Effector memory CD4-positive, alpha-beta T cell (primary cell): ENCODE measurements at places on chromosomes 11 and 22.
A peak's percentile ranks its signal among the peaks of the same experiment; 100 is the strongest.

GRCh38 chr11:103889679-103890078 lies 146.8 kb upstream of the DDI1 start:
- no peak for DNase-seq
- no peaks in the 10 kb centered on the region for H3K36me3 ChIP-seq
- no peaks in the 10 kb centered on the region for H3K27me3 ChIP-seq
- H3K27ac ChIP-seq = no peak overlapping the region
- H3K4me1 ChIP-seq = no peaks in the 10 kb centered on the region

DNA sequence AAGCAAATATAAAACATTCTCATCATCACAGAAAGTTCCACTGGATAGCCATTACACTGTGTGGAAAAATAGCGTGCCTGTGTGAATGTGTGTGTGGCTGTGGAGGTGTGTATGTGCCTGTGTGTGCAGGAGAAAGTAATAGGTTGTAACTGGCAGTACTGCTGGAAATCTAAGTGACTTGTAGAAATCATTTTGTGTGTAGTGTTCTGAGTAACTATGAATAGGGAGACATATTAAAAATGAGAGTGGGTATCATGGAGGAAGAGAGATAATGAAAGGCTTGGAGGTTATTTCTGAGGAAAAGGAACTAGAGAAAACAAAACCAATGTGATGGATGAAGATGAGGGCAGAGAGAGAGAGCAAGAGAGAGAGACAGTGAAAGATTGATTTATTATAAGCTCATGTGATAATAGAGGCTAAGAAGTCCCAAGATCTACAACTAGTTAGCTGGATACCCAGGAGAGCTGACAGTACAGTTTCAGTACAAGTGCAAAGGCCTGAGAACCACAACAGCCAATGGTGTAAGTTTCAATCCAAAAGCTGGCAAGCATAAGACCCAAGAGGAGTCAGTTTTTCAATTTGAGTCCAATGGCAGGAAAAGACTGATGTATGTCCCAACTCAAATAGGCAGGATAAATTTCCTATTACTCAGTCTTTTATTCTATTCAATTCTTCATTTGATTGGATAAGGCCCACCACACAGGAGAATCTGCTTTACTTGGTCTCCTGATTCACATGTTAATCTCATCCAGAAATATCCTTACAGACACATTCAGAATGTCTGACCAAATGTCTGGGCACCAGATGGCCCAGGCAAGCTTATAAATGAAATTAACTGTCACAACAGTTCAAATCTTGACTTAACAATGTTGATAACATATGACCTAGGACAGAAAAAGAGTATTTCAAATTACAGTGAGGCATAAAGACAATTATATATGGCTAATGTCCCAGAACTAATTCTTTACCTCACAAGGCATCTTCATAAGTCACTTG lies 14.9 kb downstream of the KBTBD3 start:
- no peaks in the 10 kb centered on the region for H3K36me3 ChIP-seq
- H3K27ac ChIP-seq = no peak overlapping the region
- no peak overlapping the region for H3K4me3 ChIP-seq
- no peaks in the 10 kb centered on the region for H3K27me3 ChIP-seq

DNA sequence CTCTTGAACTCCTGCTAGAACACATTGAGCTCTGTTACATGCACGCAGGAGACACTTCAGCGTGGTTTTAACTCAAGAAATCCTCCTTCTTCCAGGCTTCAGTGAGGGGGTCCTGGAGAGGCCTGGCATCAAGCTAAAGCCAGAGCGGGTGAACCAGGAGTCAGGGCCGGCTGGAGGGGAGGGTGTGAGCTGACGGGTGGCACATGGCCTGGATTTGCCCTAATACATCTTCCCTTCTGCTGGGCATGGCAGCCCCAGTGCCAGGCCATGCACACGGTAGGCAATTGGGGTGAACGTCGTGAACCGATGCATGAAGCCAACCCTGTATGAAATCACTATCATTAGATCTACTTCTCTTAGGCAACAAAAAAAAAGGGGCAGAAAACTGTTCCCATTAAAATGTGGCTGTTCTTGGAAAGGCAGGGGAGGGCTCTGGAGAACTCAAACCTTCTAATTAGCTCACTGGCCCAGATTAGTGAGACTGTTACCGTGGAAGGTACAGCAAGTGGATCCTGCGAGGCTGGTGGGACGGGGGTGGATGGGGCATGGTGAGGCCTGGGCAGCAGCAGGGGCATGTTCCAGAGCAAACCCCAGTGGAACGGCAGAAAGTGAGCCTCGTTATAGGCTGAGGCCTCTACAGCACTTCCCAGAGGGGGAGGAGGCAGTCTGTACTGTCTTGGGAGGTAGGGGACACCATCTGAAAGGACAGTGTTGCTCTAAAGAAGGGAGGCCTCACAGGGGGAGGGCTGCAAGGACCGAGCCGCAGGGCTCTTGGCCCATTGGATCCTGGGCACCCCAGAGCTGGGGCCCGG lies 10.6 kb downstream of the IFT27 start:
- no peaks in the 10 kb centered on the region for H3K36me3 ChIP-seq
- H3K4me1 ChIP-seq = no peaks in the 10 kb centered on the region
- no peak overlapping the region for H3K27ac ChIP-seq
- no peak overlapping the region for H3K4me3 ChIP-seq
- H3K27me3 ChIP-seq = no peaks in the 10 kb centered on the region

GRCh38 chr11:72575533-72576242 lies 98.5 kb downstream of the PDE2A start:
- H3K4me1 ChIP-seq = peaks cover 2% of the 10 kb centered on the region
- no peak overlapping the region for H3K4me3 ChIP-seq
- H3K27ac ChIP-seq = no peak overlapping the region
- DNase-seq = no peak

- no peak for DNase-seq
- H3K27ac ChIP-seq = no peak overlapping the region
- H3K4me1 ChIP-seq = peaks cover 16% of the 10 kb centered on the region
- H3K36me3 ChIP-seq = no peaks in the 10 kb centered on the region
- no peak overlapping the region for H3K4me3 ChIP-seq
These were observed 893 bp upstream of the SCN4B start for GRCh38 chr11:118153516-118153915.

- no peak for DNase-seq
- H3K27ac ChIP-seq = no peak overlapping the region
- H3K4me3 ChIP-seq = no peak overlapping the region
- peaks cover 3% of the 10 kb centered on the region for H3K36me3 ChIP-seq
- H3K27me3 ChIP-seq = no peaks in the 10 kb centered on the region
- no peaks in the 10 kb centered on the region for H3K4me1 ChIP-seq
These were observed 75.7 kb downstream of the DEPDC5 start for GRCh38 chr22:31829505-31829904.

- H3K27ac ChIP-seq = peak overlapping the region; percentile 56
- no peaks in the 10 kb centered on the region for H3K36me3 ChIP-seq
- DNase-seq = no peak
- no peaks in the 10 kb centered on the region for H3K27me3 ChIP-seq
- peaks cover 42% of the 10 kb centered on the region for H3K4me1 ChIP-seq
- H3K4me3 ChIP-seq = peak overlapping the region; percentile 33
These were observed 899 bp upstream of the KLHDC7B start for GRCh38 chr22:50544746-50545253.

- H3K4me3 ChIP-seq = no peak overlapping the region
- no peak for DNase-seq
- H3K4me1 ChIP-seq = no peaks in the 10 kb centered on the region
These were observed 43.3 kb upstream of the EP300 start for GRCh38 chr22:41048791-41049717.

DNA sequence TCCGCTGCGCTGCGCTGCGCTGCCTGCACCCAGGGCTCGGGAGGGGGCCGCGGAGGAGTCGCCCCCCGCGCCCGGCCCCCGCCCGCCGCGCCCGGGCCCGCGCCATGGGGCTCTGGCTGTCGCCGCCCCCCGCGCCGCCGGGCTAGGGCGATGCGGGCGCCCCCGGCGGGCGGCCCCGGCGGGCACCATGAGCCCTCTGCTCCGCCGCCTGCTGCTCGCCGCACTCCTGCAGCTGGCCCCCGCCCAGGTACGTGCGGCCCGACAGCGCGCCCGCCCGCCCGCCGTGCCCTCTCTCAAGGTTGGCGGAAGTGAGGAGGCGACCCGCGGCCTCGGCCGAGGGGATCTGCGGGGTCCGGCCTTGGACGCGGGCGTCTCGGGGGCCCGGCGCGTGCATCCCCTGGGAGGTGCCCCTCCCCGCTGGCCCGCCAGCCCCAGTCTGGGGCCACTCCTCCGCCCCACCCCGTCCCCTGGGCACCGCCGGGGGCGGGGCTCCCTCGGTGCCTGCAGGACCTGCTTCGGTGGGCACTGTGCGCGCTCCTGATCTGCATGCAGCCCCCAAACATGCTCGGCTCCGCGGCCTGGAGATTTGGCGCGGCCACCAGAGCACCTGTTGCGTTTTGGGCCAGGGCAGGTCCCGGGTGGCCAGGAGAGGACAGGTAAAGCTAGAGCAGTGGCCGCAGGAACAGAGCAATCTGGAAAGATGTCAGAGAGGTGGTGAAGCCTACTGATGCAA lies 429 bp downstream of the VEGFB start:
- H3K4me1 ChIP-seq = peaks cover 27% of the 10 kb centered on the region
- no peaks in the 10 kb centered on the region for H3K27me3 ChIP-seq
- H3K27ac ChIP-seq = peak overlapping the region; percentile 60
- H3K4me3 ChIP-seq = peak overlapping the region; percentile 68
- H3K36me3 ChIP-seq = no peaks in the 10 kb centered on the region

DNA sequence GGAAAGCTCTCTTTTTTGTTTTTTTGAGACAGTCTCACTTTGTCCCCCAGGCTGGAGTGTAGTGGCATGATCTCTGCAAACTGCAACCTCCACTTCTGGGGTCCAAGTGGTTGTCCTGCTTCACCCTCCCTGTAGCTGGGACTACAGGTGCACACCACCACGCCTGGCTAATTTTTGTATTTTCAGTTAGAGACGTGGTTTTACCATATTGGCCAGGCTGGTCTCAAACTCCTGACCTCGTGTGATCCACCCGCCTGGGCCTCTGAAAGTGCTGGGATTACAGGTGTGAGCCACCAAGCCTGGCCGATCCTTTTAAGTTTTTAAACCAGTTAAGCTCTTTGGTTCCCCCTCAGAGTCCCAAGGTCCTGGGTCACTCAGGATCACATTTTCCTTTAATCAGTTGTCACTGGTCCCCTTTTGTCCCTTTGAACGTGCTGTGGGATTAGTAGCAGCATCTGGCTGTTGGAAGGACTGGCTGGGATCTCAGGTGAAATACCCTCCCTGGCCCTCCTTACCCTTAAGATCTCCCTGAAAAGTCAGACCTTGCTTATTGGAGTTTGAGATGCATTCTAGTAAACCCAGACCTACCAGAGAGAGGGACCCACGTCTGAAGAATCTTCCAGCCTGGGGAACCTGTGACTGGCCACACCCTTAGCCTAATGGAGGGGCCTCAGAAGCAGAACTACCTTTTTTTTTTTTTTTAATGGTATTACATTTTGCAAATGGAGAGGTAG lies 8.1 kb downstream of the MALAT1 start:
- peak overlapping the region; percentile 65 for H3K27ac ChIP-seq
- peaks cover 37% of the 10 kb centered on the region for H3K4me1 ChIP-seq
- H3K27me3 ChIP-seq = no peaks in the 10 kb centered on the region
- H3K36me3 ChIP-seq = peaks cover 43% of the 10 kb centered on the region

DNA sequence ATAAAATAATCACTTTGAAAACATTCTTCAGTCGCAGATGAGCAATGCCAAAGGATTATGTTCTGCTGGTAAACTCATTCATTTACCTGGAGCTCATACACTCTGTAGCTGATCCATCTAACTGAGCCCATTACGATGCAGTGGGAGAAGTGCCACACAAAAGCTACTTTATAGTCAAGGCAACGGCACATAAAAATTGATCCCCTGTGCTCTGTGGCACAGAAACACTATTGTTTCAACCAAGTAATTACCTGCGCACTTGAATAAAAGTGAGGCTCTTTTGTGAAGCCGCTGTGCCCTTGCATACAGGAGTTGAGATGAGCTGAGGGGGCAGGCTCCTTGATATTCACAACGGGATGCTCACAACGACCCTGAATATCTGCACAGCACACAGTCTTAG lies 7.2 kb downstream of the DKK3 start:
- peaks cover 3% of the 10 kb centered on the region for H3K27me3 ChIP-seq
- H3K36me3 ChIP-seq = no peaks in the 10 kb centered on the region
- H3K4me1 ChIP-seq = no peaks in the 10 kb centered on the region
- no peak overlapping the region for H3K4me3 ChIP-seq

GRCh38 chr22:24398409-24398808 lies 29.0 kb upstream of the ADORA2A start:
- H3K27ac ChIP-seq = no peak overlapping the region
- H3K36me3 ChIP-seq = peaks cover 3% of the 10 kb centered on the region
- no peaks in the 10 kb centered on the region for H3K27me3 ChIP-seq
- no peak for DNase-seq
- no peak overlapping the region for H3K4me3 ChIP-seq

DNA sequence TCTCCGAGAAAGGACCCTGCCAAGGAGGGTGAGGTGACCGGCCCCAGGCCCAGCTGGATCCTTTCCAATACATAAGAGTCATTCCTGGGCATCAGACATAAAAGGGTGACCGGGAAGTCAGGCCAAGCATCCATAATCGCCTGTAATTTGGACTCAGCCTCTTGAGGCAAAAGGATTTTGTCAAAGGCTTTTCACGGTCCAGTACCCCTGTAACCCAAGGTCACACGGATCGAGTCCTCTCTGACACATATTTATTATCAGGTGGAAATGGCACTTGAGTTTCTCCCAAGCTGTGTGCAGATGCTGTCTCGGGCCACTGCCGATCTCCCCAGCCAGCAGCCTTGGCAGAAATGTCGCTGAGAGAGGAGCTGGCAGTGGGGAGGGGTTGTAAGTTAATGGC lies 556.5 kb downstream of the MN1 start:
- no peak for DNase-seq
- no peaks in the 10 kb centered on the region for H3K36me3 ChIP-seq
- H3K27ac ChIP-seq = no peak overlapping the region
- peaks cover 4% of the 10 kb centered on the region for H3K4me1 ChIP-seq

GRCh38 chr11:129374081-129374992 lies 1.3 kb upstream of the BARX2 start:
- H3K27ac ChIP-seq = no peak overlapping the region
- no peaks in the 10 kb centered on the region for H3K36me3 ChIP-seq
- H3K4me3 ChIP-seq = no peak overlapping the region
- peaks cover 13% of the 10 kb centered on the region for H3K4me1 ChIP-seq

- H3K27me3 ChIP-seq = no peaks in the 10 kb centered on the region
- H3K4me3 ChIP-seq = no peak overlapping the region
- no peak for DNase-seq
- peaks cover 22% of the 10 kb centered on the region for H3K36me3 ChIP-seq
These were observed 161.0 kb downstream of the FCHSD2 start for GRCh38 chr11:72981080-72981479.

DNA sequence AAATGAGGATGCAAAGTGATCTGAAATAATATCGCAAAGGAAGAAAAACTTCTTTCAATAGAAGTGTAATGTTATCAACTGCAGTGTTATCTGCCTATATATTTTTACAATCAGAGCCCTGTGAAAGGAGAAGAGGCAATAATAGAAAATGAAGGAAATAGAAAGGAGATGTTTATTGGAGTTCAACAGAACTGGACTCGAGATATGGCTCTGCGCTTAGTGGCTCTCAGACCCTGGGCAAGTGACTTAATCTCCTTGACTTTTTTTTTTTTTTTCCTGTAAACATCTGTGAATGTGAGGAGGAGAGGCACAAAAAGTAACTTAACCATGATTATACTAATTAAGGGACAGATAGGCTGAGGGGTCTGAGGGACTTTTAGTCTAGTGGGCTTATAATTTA lies 18.9 kb downstream of the CNTF start:
- H3K36me3 ChIP-seq = no peaks in the 10 kb centered on the region
- no peaks in the 10 kb centered on the region for H3K27me3 ChIP-seq
- H3K4me1 ChIP-seq = peaks cover 3% of the 10 kb centered on the region
- no peak for DNase-seq
- no peak overlapping the region for H3K27ac ChIP-seq
